ENCODE measurements at places on chromosomes 6 and 20.

DNA sequence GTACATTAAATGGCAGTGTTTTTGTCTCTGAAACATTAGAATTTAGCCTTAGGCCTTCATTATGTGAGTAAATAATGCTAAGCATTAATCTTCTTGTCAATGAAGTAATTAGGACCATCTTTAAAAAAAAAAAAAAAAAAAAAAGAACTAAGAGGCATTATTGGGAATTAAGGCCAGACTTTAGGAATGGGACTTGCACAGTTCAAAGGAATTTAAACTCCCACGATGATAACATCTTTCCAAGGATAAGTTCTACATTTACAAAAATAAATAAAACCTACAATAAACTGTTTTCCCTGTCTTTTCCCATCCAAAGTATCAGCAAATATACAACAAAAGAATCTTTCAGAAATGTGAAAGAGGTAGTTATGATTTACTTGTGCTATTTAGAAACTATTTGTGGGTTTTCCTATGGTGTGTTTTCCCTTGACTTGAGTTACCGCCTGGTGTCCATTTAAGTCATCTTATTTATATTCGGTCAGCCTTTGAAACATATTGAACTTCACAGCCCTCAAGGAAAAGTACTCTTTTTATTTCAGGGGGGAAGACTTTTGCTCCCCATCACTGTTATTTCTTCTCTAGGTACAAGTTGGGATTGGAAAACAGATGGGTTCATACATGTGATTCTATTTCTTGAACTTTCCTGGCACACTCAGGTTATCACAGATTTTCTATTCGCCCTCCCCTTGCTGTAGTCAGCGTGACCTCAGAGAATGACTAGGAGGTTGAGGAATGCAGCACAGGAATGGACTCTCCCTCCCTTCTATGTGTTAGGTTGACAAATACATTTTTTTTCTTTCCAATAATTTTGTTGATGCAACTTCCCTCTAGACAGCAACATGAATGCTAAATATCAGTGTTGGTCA is 13.6 kb downstream of the STMND1 start:
- no peak for DNase-seq

GRCh38 chr6:18507018-18507415 is 119.9 kb downstream of the RNF144B start:
- DNase-seq, result no peak

DNA sequence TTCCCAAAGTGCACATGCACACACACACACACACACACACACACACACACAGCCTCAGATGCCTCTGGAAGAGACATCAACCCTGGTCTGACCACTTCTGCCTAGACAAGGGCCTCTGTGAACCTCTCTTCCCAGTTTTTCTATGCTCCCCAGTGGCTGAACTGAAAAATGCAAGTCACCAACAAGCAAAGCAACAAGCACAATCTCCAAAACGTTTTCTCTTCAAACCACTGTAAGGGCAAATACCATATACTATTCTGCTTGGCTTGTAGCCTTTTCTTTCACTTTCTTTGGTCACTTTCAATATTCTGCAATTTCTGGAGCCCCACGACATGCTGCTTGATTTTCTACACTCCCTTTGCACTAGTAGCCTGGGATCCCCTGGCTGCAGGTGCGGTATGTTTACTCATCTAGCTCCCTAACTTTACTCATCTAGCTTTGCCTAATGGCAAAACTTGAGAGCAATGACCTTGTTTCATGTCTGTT is 121.4 kb upstream of the DST start:
- no peak for DNase-seq

- DNase-seq, result no peak
Measured at GRCh38 chr6:1644516-1645060, 34.9 kb downstream of the FOXC1 start.

GRCh38 chr20:6780433-6781190 is 13.1 kb downstream of the BMP2 start:
- no peak for DNase-seq

DNA sequence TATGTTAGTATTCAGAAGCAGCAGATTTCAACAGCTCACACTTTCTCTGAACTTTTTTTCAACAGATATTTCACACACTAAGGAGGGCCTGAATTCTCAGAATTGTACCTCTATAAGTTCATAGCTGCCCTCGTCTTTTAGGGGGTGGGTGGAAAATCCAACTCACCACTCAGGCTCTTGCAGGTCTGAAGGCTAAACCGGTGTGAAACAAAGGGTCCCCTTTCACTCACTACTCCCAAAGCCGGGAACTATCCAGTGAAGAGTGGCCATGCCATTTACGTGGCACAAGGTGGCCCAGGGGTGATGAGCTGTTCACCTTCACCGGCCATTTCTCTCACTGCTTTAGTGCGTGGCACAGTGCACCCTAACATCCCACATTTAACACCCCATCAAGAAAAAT is 24.2 kb downstream of the TBC1D7 start:
- DNase-seq, result no peak

GRCh38 chr6:168734523-168734922 is 293.5 kb downstream of the SMOC2 start:
- no peak for DNase-seq

DNA sequence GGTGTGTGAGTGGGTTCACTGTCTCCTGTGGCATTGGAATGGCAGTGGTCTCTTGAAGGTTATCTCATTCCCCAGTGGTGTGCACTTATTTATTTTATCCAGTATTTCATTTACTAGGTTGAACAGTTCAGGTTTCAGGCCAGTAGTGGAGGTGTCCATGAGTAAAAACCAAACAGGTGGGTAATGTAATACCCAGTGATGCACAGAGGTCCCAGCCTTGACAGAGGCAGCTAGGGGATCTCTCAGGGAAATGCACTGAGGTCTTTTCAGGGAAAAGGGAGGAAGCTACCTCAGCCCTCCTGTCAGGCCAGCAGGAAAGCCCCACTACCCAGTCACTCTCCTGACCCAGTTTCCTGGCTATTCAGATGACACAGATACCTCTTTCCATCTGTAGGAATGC is 403.6 kb downstream of the UTRN start:
- DNase-seq, result no peak

DNA sequence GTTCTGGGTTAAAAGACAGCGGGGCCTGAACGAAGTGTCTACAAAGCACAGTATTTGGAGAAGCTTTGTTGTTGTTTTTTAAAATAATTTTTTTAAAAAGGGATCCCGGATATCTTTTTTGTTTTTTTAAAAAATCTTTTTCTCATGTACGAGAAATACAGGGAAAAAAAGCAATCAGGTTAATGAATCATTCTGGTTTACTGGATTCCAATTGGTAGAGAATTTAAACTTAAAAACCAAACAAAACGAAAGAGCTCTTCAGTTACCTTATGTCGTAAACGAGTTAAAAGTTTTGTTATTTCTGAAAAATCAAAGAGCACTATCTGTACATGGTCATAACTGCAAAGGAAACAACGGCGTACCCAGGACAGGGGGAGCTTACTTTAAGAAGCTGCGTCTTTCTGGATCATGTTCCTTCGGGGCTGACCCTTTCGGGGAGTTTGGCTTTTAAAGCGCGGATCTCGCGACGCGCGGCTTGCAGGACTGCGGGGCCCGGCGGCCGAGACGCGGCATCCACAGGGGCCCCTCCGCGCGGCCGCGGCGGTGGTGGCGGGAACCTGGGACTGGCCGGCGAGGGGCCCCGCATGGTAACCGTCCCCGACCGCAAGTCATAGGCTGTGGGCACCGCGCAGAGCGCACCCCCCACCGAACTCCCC is 927 bp downstream of the IL20RA start:
- no peak for DNase-seq

- DNase-seq, result no peak
Measured at GRCh38 chr6:122129313-122130025, 270.0 kb upstream of the HSF2 start.

DNA sequence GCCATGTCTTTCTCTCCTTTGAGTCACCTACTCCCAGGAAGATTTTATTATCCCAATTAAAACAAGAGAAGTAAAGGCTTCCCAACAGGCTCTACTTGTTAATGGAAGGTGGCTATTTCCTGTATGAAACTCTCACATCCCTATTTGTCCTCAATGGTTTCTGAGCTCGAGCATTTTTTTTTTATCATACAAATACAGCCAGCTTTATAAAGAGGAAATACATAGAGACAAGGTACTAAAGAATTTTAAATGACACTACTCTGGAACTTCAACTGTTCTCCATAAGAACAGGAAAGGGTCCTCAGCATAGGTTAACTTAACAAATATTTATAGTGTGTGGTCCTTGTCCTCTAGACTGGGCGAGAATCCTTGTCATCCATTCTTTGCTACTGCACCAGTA is 41.0 kb downstream of the TSHZ2 start:
- no peak for DNase-seq

- no peak for DNase-seq
Measured at GRCh38 chr6:149109397-149110070, 208.0 kb upstream of the TAB2 start.

DNA sequence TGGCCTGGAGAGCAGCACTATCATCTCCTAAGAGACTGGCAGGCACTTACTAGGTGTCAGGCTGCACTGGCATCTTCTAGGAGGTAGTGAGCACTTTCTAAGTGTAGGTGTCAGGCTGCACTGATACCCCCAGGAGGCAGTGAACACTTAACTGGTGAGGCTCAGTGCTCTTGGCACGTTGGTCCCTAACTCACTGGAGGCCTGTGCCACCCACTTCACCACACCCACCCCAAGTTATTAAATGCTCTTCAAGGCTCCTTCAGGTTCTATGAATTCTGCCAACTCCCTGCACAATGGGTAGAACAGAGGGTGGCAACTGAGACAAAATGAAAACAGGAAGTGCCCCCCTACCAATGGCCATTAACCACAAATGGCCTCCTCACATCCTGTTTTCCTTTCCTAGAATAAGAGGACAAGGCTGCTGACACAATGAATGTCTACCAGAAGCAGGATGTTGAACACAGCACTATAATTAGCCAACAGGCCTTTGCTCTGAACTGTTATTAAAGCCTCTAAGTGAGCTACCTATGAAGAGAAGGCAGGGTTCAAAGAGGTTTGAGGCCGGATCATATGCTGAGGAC is 29.4 kb downstream of the NCOA5 start:
- no peak for DNase-seq

GRCh38 chr20:62007127-62007647 is 58.5 kb downstream of the TAF4 start:
- DNase-seq, result no peak

DNA sequence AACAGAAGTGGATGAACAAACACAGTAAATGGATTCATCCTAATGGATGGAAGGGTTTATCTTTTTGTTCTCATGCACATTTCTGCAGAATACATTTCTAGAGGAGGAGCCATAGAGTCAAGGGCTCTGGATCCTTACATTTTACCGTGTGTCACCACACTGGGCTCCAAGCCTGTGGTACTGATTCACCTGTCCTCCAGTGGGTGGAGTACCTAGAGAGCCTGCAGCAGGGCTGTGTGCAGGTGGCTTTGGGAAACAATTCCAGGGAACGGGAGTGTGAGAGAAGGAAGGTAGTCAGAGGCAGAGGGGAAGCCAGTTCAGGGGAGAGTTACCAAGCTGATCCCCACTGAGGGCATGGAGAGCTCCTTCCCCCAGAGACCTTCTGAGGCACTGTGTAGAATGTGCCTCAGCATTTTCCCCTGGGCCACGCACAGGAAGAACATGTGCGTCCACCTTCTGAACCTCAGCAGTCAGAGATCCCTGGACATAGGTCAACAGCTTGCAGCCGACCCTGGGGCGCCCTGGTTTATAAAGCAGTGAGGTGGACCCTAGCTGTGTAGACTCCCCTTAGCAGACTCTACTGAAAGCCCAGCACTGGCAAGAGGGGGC is 85.3 kb upstream of the SLC22A23 start:
- no peak for DNase-seq

- no peak for DNase-seq
Measured at GRCh38 chr20:17768271-17768670, 68.5 kb downstream of the BANF2 start.

DNA sequence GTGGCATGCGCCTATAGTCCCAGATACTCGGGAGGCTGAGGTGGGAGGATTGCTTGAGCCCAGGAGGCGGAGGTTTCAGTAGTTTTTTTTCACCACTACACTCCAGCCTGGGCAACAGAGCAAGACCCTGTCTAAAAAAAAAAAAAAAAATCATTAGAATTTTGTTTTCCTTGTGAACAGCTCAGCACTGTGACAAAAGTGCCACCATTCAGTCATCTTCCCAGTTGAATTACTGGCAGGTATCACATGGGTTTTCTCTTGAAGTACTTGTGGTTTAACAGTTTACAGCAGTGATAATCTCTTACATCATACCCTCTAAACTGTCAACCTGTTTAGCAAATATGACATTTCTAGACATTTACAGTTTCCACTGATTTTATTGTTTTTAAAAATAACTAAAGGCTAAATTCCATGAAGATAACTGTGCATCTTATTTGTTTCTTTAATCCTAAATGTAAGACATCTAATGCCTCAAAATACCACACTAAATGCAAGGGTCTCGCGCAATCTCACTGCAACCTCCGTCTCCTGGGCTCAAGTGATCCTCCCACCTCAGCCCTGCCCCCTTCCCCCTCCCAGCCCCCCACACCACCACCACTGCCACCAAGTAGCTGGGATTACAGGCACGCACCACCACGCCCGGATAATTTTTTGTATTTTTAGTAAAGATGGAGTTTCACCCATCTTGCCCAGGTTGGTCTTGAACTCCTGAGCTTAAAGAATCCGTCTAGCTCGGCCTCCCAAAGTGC is 7.0 kb downstream of the TRPC4AP start:
- DNase-seq, result no peak

- no peak for DNase-seq
Measured at GRCh38 chr6:169589699-169590257, 112.1 kb downstream of the WDR27 start.

DNA sequence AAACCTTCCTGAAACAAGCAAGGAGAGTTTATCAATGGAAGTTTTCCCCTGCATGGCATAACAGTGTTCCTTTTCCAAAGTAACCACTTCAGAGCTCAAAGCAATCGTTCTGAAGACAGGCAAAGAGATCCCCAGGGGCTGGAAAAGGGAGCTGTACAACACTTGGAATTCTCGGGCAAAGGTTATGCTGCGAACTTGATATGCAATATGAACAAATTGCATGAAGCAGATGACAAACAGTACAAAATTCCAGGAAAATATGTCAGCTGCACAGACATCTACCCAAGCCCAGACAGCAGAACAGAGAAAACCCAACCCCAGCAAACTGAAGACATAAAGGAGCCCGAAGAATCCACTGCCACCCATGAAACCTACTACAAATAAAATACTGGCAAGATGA is 18.4 kb downstream of the POPDC3 start:
- no peak for DNase-seq

- DNase-seq, result no peak
Measured at GRCh38 chr6:52576054-52576391, 837 bp downstream of the TRAM2 start.

GRCh38 chr6:30149234-30149633 is 11.8 kb downstream of the TRIM10 start:
- no peak for DNase-seq
